ENCODE measurements at places on chromosomes 11 and 22.

GRCh38 chr11:97729546-97730272 lies 1291.0 kb upstream of the CNTN5 start:
- no peak for DNase-seq

- no peak for DNase-seq
Measured at GRCh38 chr22:19636696-19637407, 77.5 kb upstream of the SEPTIN5 start.

DNA sequence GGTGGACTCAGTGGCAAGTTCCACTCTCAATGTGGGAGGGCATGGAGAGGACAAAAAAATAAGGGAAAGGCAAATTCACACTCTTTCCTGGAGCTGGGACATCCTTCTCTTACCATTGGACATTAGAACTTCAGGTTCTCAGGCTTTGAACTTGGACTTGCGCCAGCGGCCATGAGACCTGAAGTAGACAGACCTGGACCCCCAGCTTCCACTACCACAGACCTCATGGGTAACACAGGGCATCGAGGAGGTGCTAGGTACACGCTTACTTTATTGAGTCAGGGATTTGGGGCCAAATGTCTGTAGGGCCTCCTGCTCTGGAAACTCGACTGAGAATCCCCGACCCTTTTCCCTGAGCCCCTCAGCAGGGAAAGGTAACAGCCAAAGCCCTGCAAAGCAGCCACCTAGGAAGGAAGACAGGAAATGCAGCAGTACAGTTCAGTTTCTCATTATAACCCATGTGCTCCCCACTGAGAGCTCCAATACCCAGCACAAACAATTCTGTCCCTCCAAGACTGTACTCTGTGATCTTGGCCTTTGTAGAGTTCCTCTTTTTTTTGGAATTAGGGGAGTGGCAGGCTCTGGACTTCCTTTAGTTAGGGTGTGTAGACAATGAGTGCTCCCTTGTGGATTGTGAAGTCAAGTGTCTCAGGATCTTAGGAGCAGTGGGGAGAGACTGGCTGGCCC lies 5.7 kb downstream of the CHRNA10 start:
- no peak for DNase-seq

DNA sequence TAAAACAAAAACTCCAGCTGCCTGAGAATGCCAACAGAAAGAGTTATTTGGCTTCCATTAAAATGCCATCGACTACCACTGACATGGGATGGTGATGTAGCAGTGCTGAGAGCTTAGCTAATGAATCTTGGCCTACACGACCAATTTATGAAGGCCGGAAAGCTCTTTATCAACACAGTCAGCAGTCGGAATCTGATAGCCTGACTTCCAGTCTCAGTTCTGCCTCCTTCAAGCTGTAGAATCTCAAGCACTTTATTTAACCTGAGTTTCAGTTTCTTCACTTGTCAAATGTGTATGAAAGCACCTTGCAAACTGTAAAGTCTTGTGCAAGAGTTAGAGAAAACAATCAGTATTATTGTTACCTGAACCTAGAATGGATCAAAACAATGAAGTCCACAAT lies 335.7 kb upstream of the NARS2 start:
- DNase-seq: no peak

DNA sequence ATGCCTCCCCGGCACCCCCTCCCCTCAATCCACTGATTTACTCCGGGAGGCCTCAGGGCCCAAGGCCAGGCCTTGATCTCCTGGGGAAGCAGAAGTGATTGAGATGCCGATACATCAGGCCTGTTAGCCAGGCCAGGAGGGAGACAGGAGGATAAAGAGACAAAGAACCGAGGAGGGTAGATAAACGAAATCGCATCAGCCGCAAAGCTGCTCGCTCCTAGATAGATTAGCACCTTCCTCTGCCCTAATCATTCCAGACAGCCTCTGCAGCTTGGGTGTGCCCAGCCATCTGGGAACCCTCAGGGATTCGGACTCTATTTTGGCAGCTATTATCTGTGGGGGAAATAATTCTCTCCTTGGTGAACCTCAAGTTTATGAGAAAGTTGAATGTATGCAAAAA lies 121.2 kb downstream of the ABTB2 start:
- no peak for DNase-seq
